ENCODE measurements at places on chromosomes 11 and 22.
A peak's percentile ranks its signal among the peaks of the same experiment; 100 is the strongest.

DNA sequence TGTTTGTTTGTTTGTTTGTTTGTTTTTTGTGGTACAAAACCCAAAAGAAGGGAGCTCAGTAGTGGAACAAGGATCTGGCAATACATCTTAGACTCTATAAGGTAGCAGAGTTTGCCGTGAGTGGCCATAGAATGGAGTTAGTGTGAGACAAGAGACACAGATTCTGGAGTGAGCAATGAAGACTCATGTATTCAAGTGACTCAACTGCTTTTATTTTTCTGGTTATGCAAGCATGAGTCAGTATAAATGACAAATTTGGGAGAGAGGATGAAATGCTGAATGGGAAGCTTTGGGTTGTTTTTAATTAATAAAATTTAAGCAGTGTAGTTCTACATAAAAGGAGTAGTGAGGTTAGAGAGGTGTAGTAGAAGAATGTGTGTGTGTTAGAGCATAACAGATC is 143.6 kb upstream of the ANO5 start:
- DNase-seq, result no peak

DNA sequence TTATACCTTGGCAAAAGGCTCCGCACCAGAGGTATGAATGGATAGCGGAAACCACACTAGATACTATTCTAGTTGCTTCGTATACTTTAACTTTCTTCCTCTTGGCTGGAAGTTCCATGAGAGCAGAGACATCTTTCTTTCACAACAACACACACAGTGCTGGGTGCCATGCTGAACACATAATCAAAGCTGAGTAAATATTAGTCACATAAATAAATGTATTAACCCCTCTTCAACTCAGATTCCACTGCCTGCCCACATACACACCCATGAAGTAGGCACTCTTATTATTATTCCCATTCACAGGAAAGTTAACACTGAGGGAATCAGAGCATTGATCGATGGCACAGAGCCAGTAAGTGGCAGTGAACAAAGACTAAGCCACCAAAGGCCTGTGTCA is 35.4 kb downstream of the SPON1 start:
- no peak for DNase-seq

- no peak for DNase-seq
Measured at GRCh38 chr11:102647430-102647829, 22.3 kb upstream of the MMP20 start.

- DNase-seq, result no peak
Measured at GRCh38 chr11:58617976-58618557, 4.4 kb upstream of the CNTF start.

DNA sequence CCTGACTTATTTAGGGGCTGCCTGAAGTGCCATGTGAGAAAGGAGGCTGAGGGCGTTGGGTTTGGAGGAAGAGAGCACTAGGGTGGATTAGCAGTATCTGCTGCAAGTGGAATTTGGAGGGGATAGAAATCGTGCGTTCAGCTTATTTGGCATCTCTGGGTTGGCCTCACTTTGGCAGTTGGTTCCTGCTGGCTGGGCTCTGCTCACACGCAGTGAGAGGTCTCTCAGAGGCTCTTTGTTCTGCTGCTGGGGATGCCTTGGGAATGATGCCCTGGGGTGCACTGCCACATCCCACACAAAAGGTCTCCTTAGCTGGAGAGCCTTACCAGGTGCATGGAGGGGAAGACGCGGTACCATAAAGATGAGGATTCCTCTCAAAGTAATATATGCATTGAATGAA is 17.7 kb upstream of the MICAL2 start:
- no peak for DNase-seq

DNA sequence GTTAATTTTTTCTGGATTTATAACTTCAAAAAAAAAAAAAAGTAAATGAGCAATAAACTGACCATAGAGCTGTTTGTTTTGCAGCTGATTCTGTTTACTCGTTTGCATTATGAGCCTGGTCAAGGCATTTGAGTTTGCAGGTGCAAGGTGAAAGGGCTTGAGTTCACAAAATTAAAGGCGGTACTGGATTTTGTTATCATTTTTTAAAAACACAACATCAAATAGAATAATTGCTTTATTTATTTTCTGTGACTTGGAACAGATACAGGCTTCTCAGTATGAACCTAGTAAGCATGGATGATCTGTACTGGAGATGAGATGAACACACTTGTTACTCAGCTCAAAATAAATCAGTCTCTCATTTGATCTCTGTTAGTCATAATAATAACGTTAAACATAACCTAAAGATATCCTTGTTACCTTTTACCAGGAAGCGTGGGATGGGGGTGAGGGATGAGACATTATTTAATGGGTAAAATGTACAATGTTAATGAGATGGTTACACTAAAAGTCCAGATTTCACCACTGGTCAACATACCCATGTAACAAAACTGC is 137.8 kb downstream of the LUZP2 start:
- DNase-seq, result no peak

GRCh38 chr22:39625569-39626537 is 55.3 kb downstream of the CACNA1I start:
- DNase-seq, result no peak

- DNase-seq, result peak; percentile 89
Measured at GRCh38 chr11:83006877-83007330, 64.8 kb downstream of the RAB30 start.

DNA sequence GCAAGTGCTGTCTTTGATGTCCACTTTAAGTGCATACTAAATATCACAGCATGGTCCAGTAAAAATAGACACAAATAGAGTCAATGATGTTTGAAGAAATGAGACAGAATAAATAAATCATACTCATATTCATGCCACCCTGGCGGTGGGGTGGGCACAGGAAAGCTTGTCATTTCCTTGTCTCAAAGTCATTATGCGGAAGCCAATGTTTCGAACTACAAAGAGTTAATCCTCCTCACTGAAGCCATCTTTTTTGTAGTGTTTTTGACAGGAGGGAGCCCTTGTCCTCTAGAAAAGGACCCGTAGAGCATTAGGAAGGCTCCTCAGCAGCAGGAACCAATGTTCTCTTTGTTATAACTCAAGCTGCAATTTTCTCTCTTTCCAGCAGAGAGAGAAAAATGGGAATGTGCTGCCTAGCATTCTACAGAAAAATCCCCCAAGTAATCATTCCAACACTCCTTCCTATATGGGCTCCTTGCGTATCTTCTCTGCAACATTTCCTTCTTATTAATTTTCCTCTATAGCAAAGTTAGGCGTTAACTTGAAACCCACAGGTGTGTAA is 30.6 kb downstream of the SC5D start:
- DNase-seq, result no peak

DNA sequence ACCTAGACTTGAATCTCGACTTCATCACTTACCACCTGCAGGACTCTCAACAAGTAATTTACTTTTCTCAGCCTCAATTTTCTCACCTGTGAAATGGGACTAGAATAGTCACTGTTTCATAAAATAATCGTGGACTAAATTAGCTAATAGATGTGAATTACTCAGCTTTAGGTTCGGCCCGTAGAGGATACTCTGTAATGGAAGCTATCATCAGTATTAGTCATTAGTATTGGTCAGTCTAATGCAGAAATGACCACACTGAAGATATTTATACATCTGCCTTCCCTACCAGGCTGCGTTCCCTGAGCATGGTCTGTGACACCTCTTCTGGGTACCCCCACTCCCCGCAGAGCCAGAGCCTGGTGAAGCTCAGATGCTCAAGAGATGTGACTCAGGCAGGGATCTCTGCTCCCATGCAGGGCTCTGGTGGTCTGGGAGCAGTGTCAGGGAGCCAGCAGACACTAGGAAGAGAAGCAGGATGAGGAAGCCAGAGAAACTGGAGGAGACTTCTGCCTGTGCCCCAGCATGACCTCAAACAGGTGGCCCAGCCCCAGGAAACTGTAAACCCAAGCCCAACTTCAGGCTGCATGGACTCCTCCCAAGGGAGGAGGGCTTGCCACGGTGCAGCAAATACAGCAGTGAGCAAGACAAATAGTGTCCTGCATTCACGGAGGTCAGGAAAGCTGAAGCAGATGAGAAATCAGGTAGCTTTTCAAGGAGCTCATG is 88.0 kb upstream of the E2F8 start:
- no peak for DNase-seq

- DNase-seq, result no peak
Measured at GRCh38 chr11:33779849-33780528, 5.7 kb upstream of the FBXO3 start.

GRCh38 chr11:115501893-115502589 is 2.2 kb downstream of the CADM1 start:
- DNase-seq, result no peak

- DNase-seq, result no peak
Measured at GRCh38 chr11:44467413-44467812, 98.0 kb upstream of the CD82 start.

DNA sequence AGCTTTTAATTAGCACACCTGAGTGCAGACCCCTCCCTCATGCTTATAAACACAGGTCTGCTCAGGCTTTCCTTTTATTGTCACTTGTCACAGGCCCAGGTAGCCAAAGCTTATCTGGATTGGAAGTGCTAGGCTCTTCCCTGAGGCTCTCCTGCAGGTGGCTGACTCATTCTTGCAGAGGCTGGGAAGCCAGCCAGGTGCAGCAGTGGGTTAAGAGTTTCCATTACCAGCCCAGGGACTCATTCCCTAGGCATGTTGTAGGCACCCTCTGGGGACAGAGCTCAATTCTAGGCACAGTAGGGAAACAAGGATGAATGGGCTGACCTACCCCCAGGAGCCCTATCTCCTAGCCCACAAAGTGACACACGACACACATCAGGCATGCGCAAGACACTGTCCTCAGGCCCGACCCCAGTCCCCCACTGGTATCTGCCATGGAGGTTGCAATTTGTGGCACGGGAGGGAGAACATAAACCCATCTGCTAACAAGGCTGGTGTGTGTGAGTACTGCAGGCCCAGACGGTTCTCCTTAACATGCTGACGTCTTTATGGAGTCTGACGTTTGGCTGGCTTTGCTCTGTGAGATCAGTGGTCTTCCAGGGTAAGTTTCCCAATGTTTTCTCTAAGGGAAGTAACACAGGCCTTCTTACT is 94.2 kb downstream of the ABTB2 start:
- DNase-seq, result no peak

GRCh38 chr22:23874871-23875270 is 17.2 kb downstream of the SLC2A11 start:
- no peak for DNase-seq

DNA sequence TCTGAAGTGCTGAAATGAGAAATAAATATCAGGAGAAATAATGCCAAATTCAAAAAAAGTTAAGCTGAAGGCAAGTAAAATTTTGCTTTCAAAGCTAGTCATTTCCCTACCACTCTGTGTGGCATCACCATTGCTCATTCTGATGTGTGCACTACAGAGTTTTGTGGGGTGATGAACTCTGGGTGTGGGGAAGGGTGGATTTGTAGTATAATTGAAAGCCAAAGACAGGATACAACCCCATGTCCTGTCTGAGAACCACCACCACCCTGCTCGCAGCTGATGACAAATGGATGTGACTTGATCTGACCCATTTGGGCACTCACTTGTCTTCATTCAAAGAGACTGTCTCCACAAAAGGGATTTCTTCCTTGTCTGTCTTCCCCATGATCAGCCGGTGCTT is 19.3 kb upstream of the TMEM9B start:
- peak; percentile 38 for DNase-seq

Measured in T-helper 2 cell (primary cell).